ENCODE measurements at places on chromosomes 3 and 15.

- no peak for DNase-seq
Observed at GRCh38 chr3:101279162-101279561, 41.2 kb downstream of the IMPG2 start.

GRCh38 chr3:119944091-119944490 lies 150.2 kb downstream of the GSK3B start:
- no peak for DNase-seq

DNA sequence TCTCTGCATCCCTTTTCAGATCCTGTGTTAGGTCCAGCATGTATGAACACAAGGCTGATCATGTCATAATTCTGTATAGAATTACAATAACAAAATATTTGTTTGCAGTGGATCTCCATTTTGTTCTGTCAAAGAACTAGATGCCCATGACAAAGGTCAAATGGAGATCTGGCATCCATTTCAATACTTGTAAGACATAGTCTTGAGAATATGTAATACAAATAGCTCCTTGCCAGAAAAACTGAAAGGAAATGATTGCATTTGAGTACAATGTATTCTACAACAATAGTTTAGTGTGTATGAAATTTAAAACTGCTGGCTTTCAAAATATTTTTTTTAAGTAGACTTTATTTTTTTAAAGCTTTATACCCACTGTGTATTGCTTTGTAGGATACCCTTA lies 101.1 kb downstream of the CMSS1 start:
- DNase-seq, result no peak

DNA sequence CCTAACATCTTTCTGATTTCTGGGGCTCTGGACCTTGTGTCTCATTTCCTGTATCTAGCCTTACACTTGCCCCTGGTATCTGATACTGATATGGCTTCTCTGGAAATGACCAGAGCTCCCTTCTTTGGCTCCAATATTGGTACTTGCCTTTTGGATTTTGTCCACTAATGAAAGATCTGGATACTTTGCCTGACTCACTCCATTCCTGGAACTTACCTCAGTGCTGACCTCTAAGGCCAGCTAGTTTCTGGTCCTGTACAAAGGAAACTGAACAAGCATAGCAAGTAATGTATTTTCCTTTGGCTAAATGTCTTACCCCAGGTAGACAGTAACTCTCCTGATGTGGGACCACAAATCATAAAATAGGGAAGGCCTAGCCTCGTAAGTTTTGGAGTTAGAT lies 93.8 kb upstream of the SLC4A7 start:
- DNase-seq, result no peak

- DNase-seq, result no peak
Observed at GRCh38 chr3:126962756-126963155, 20.2 kb upstream of the PLXNA1 start.

DNA sequence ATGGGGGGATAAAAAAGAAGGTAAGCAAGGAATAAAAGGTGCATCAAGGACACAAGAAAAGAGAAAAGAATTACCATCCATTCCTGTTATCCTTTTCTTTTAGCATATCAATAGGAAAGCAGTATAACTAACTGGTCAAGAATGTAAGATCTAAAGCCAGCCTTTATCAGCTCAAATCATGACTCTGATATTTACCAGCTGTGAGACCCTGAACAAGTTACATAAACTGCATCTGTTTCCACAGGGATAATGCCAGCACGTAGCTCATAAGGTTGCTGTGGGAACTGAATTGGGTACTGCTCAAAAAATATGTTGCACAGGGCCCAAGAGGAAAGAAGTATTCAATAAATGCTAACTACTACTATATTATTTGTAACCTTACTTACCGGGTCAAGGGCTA lies 1092.2 kb upstream of the CFAP20DC start:
- DNase-seq, result no peak

DNA sequence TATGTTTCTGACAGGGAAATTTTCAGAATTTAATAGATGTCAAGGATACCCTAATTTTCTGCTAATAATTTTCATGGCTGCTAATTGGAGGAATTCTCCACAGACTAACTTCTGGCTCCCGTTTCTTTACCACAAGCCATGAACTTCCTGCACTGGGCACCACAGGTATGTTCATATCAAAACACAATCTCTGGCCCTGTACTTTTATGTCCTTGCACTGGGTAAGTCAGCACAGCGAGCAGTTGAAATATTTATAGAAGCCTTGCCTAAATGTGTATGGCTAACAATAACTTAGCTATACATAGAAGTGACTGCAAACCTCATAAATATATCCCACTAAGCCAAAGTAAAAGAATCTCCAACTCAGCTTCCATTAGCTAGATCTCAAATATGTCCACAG lies 246.9 kb downstream of the ZIC1 start:
- no peak for DNase-seq

- DNase-seq, result no peak
Observed at GRCh38 chr15:51327081-51327480, 11.3 kb downstream of the CYP19A1 start.

DNA sequence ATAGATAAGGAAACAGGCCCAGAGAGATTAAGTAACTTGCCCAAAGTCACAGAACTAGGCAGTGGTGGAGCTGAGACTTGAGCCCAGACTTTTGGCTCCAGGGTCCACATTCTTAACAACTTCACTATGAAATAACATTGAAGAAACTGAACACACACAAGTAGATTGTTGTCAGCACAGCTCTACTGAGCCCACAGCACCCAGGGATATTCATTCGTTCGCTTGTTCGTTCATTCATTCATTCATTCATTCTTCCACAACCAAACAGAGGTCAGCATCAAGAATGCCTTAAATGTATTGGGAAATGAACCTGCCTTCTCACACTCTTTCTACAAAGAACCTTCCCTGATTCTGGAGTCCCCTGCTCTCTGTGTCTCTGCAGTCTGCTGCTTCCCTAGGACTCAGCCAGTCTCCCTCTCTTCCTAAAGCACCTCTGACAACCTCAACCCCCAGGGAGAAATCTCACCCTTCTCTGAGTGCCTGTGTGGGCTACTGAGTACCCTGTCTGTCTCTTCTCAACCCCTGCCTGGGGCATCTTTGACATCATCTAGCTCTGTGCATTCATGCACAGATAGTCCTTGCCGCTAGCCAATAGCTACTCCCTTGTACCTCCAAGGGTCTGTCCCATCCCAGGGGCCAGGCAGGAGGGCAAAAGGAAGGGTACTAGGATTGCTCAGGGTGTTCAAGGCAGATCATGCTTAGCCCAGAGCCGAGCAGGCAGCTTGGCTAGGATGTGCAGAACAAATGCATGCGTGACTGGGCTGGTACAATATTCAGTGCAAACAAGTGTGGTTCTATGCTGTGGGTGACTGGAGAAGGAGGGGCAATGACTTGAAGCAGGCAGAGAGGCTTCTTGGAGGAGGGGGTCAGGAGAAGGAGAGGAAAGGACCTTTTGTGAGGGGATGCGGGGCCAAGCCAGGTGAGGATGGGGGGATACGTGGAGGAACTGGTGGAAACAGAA lies 3.4 kb downstream of the LINGO1 start:
- no peak for DNase-seq

DNA sequence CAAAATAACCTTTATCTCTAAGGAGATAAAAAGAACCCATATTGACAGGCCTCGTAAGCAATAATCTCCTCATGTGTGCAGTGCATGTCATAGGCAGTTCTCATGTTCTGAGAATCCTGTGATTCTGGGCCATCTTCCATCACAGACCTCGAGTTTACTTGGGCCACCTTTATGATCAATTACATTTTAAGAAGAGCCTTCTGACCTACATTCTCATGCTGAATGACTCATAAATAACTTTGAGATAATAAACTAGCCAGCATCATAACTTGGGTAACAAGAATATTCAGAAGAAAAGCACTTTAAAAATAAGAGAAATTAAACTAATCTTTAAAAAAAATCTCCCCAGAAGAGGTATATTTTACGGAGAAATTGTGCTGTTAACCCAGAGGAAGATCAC lies 310.7 kb upstream of the ZNF717 start:
- DNase-seq, result no peak

DNA sequence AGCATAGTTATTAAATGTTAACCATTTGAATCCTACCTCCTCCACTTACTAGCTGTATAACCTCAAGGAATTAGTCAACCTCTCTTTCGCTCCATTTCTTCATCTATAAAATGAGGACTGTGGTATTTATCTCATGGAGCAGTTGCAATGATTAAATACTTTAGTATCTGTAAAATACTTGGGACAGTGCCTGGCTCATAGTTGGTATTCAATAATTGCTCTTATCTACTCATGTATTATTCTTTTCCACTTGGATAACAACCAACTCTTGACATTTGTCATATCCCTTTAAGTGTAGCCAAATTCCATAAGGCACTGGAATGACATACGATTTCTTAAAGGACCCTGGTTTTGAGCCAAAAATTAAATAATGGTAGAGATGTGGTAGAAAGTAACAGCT lies 72.0 kb downstream of the FSIP1 start:
- DNase-seq, result no peak

DNA sequence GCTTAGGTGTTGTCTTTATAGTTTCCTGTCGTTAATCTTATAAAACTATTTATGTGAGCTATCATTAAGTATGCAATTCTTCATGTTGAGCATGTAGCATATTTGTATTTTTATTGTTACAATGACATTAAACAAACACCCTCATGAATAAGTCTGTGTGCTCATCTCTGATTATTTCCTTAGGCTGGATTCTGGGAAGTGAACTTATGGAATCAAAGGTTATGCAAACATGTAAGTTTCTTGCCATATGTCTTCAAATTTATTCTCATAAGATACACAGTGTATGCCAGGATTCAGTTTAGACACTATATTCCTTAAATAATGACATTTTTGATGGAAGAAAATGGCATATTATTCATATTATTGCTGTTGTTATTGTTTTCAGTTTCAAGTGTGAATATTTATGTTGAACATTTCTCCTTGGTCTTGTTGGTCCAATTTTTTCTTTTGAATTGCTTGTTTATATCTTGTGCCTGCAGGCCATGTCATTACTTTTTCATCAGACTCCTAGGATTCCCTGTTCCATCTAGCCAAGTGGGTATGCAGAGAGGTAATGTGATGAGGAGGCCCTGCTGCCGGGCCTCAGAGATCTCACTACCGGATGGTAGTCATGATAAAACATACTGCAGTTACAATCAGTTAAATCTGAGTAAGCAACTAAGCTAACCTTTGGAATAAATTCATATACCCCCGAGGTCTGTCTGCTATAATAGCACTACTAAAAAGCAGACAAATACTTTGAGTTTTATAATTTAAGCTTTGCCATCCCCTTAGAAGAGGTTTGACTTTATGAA lies 684.3 kb upstream of the SGO1 start:
- no peak for DNase-seq

GRCh38 chr3:165827883-165828282 lies 9.3 kb downstream of the BCHE start:
- no peak for DNase-seq

- DNase-seq, result no peak
Observed at GRCh38 chr3:143090486-143090885, 29.1 kb upstream of the CHST2 start.

DNA sequence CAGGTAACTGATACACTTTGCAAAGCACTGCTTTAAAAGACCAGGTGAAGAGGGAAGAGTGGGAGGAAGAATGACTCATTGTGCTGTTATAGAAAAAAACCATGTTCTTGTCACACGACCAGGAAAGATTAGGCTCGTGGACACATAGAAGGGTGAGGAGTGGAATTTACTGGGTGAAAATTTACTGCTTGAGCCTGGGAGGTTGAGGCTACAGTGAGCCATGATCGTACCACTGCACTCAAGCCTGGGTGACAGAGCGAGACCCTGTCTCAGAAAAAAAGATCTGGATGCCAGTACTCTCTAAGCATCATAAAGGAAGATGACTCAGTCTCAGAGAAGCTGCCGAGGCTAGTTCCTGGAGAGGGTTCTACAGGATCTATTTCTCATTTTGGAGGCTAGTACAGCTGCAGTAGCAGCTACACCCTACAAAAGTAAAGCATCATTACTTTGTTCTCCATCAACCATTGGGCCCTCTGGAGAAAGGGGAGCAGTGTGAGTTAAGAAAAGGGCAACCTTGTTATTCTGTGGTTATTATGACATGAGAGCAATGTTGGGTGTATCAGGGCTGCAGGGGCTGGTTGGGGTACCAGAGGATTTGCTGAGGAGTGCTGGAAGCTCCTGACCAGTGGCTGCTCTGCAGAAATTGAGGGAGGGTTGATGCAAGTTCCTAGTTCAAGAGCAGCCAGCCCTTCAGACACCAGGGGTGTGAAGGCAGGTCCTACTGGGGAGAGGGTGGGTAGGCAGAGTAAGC lies 75.4 kb downstream of the CMTM8 start:
- peak; percentile 48 for DNase-seq

GRCh38 chr15:36156879-36157427 lies 422.5 kb upstream of the CDIN1 start:
- DNase-seq, result no peak

- DNase-seq, result no peak
Observed at GRCh38 chr3:81531263-81531662, 230.2 kb downstream of the GBE1 start.

GRCh38 chr15:90845201-90845949 lies 23.0 kb upstream of the FURIN start:
- DNase-seq, result peak; percentile 82

DNA sequence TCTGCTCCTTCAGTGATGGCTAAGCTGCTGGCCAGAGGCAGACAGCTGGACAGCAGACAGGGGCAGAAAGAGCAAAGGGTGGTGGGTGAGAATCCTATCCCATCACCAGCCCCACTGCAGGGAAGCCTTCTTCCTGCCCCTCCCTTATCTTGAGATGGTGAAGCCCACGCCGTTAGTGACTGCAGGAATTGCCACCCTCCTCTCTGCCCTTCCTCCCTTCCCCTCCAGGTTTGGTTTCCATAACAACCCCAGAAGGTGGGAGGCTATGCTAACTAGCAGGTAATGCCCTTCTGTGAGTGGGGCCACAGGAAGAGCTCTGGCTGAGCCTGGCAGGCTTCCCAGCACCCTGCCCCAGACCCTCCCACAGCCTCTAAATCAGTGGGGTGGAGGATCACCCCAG lies 32.8 kb downstream of the SCN5A start:
- DNase-seq, result no peak

- DNase-seq, result no peak
Observed at GRCh38 chr3:106725566-106725965, 651.7 kb upstream of the CCDC54 start.

DNA sequence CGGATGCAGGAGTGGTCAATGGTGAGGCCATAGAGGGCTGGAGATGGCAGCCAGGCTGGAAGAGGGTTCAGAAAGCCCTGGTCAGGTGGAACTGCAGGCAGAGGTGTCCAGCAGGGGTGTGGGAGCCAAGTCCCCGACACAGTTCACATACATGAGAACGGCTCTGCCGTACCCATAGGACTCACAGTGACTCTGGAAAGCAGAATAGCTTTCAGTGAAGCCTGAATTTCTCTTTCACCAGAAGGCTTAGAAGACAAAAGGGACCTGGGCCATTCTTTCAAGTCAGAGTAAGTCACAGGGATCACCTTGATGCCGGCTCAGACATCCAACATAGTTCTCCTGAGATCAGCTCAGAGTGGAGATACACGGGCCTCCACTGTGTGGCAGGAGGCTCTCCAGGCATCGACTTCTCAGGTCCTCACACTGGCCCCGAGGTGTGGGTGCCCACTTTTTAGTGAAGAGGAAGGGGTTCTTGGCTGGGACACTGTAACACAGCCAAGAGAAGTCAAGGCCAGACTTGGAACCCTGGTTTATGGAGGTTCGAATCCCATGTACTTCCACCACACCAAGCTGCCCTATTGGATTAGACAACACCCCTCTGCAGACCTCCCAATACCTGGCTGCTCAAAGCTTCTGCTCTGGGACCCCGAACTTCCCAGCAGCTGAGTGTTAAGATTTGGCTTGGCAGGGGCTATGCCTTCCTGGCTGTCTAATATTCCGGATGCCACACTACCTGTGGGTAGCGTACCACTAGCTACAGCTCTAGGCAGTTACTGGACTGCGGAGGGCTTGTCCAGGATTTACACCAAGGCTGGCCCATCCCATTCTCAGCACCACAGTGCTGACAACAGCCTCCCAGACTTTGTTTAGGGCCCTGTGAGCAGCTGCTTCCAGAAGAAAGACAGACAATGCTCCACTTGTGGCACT lies 40.4 kb upstream of the RAB6B start:
- no peak for DNase-seq
